Epithelial cell of prostate (primary cell): ENCODE measurements at places on chromosomes 12 and 14.

DNA sequence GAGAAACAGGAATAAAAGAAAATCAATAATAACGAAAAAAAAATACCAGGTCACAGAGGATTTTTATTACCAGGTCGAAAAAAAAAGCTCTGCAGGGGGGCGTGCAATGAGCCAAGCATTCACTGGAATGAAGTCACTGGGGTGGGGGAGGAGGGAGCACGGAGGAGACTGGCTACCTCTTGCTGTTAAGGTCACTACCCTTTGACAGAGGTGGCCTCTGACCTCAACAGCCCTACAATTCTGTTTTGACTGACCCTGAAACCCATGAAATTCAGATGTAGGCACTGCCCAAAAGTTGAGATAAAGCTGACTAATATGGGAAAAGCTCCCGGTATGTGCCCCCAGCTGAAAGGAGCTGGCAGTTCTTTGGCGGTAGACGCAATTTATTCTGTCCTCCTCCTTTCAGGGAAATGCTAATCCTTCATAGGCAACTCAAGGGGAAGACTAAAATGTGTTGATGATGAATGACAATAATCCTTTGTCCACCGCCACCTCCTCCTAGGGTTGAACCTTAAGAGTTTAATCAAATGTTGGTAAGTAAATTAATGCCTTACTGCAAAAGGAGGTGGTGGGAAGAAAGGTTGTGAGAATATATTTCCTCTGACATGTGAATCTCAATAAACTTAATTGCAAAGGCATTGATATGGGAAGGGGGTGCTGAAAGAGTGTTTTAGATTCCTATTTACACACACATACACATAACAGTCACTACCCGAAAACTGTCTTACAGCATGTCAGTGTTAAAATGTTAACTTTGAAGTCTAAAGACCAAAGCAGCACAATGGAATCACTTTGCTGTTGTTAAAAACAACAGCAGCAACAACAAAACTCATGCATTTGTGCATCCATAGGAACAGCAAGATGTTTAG is 6.3 kb upstream of the RIC8B start:
- no peak for DNase-seq

DNA sequence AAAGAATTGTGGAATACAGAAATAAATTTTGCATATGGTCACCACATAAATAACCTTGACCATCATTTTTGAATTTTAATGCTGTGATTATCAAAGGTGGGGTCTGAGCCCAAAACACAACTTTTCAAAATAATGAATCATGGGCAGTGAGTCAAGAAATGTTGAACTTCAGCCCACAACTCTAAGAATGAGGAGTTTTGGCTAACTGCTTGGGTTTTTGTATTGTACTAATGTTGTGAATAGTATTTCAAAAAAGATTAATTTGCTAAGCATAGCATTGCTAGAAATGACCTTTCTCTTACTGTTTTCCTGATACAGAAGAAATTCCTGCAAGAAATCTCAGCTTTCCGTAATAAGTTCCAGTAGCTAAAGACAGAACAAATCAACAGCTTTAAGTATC is 24.4 kb upstream of the YARS2 start:
- no peak for DNase-seq

DNA sequence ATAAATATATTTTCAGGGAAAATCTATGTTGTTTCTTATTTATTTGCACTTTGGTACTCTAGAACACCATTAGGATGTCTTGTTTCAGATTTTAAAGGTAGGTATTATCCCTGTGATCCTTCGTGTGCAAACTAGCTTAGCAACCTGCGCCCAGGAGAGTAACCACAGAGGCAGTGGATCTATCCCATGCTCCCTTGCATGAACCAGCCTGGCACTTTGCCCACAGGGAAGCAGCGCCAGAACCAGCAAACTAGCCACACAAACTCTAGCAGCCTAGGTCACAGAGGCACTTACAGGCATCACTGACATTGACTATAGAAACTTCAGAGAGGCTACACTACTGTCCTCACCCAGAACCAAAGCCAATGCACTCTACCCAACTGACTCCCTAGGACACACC is 76.1 kb downstream of the TSHR start:
- no peak for DNase-seq

- no peak for DNase-seq
Measured at GRCh38 chr14:69877492-69877891, 1.7 kb upstream of the SMOC1 start.

DNA sequence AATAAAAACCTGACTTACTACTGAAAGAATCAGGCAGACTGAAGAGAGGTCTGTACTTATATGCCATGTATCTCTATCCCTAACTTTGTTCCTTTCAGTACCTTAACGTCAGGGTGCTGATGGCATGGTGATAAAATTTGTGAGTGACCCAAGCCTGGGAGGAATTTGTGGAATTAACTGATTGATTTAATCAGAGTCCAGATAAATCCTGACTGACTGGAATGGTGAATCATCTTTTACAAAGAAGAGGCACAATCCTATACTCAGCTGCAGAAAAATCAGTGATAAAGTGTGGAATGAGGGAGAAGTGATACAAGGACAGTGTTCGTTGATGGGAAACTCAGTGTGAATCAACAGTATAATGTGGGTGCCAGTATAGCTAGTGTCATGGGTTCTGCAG is 3.7 kb downstream of the TDG start:
- DNase-seq, result no peak

DNA sequence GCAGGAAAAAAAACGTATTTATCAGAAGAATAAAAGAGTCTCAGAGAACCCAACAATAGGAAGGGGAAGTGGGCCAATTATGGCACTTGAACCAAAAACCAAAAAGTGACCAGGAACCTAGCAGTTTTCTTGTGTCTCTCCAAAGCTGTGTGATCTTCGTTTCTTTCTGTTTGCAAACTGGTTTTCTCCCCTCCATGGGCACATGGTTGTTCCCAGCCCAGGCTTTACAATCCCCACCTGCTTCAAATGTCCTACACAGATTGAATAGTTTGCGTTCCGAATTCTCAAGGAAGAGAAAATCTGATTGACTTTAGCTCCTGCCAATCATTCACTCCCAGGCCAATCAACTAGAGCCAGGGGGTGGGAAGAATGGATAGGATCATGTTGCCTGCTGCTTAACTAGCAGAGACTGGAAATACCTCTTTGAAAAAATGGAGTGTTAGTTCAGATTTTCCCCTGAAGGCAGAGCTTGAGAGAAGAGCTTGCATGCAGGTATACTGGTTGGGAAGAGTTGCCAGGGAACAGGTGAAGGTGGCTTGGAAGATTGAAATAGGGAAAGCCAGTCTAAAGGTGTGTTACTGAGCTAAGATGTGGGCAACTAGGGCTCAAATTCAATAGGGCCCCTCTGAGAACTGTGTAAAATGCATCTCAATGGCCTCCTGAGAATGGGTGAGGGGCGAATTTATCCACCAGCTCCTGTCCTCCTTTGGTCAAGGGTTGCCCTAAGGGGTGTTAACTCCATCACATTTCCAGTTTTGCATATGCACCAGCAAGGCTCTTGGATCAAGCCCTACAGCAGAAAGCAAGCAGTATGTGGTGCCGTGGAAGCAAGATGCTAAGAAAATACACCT is 106.4 kb upstream of the SRRM4 start:
- DNase-seq, result no peak

DNA sequence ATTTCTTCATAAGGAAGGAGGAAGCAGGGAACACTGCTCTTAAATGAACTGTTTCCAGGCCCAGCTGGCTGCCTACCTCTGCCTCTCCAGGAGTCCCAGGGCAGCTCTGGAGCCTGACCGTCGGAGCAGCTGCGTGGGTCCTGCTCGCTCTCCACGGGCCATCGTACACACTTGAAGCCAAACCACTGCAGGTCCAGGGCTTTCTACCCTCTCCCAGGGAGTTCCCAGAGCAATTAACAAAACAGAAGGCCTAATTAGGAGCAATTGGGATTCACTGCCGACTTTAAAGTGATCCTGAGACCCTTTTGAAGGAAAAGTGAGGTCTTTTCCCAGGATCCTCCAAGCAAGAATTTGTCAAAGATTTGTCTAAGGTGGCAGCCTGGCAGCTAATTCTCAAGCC is 76.9 kb downstream of the OTX2 start:
- no peak for DNase-seq

DNA sequence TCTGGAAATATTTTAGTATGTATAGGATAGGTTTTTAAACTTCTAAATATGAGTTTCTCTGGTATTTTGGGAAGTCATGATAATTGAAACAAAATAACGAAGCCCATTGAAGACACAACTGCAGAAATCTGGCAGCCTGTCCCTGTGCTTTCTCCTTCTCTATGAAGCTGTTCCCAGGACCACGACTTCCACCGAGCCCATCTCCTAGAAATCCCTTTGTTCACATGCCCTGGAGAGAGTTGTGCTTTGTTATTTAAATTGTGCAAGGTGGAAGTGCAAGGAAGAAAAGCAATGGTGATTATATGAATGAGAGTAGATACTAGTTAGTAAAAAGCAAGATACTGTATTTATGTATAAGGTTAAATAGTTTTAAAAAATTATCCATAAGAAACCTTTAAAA is 32.2 kb downstream of the STK38L start:
- DNase-seq, result no peak

- DNase-seq, result no peak
Measured at GRCh38 chr14:68032154-68032553, 212.6 kb downstream of the RAD51B start.

GRCh38 chr14:95495538-95496025 is 20.9 kb downstream of the SYNE3 start:
- DNase-seq, result peak; percentile 36

DNA sequence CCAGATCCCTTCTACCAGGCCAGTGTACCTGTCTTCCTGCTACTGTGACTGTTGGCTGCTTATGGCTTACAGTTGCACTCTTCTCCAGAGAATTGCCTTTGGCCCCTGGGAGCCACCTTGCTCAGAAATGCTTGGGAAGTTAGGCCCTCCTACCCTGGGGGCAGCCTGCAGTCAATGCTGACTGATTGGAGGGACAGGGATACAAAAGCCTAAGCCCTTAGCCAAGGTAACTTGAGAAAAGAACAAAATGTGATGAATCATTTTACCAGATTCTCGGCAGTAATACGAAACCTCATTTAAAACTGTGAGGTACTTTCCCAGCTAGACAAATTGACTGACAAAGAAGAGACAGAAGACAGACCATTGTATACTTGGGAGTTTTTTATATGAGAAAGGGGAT is 47.3 kb downstream of the PTCSC3 start:
- DNase-seq, result no peak

- DNase-seq, result no peak
Measured at GRCh38 chr12:68479261-68479895, 131.3 kb upstream of the RAP1B start.

- no peak for DNase-seq
Measured at GRCh38 chr12:59004456-59004855, 84.2 kb upstream of the LRIG3 start.

GRCh38 chr12:127191129-127191528 is 1075.8 kb upstream of the TMEM132C start:
- peak; percentile 58 for DNase-seq

- DNase-seq, result no peak
Measured at GRCh38 chr14:87888136-87888999, 104.6 kb downstream of the GALC start.

- DNase-seq, result no peak
Measured at GRCh38 chr12:89326239-89327040, 25.9 kb downstream of the DUSP6 start.

- no peak for DNase-seq
Measured at GRCh38 chr14:72701237-72701565, 192.7 kb downstream of the DPF3 start.

- DNase-seq, result no peak
Measured at GRCh38 chr14:55028066-55028465, 1.0 kb downstream of the SOCS4 start.

DNA sequence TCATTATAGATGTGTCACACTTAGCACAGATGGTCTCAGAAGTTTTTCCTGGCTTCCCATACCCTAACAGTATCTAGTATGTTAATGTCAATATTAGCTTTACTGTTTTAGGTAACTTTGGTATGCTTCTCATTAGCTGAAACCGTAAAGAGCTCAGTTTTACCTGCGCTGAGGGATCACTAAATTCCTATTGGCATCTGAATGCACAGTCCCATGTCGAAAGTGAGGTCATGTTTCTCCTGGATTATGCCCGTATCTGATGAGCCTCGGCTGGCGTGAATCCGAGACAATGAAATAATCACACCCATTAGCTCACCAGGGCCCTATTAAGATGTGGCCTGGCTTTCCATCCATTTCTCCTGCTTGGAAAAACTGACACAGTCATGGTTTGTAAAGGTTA is 418.2 kb downstream of the ZFP36L1 start:
- DNase-seq, result no peak

DNA sequence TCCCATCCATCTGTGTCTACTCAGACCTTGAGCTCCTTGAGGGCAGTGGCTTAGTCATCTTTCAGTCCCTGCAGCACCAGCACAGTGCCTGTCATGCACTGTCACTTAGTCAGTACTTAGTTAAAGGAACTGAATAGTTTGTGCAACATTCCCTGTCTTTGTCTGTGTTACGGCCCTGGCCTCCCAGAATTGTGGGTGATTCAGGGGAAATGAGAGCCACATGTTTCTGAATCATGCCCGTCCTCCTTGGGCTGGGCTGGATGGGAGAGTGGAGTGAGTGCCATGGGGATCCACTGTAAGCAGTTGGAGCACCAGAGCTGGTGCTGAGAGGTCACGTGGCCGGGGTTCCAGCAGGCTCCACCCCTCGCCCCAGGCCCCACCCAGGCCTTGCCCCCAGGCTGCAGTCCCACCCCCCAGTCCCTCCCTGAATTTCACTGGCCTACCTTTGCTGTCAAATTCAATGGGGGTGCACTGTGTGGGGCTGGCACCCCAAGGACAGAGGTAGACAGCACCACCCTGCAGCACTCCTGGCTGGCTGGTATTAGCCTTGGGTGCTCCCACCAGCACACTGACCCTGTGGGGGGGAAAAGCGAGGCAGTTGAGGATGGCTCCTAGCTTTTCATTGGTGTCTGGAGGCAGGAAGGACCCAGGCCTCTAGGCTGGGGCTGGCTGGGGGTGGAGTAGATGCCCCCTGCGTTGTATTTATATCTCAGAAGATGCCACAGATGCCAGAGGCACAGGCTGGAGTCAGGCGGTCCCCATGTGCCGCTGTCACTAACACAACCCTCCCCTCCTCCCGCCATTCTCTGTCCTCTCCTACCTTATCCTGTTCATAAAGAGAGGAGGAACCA is 7.5 kb downstream of the ITGA5 start:
- peak; percentile 93 for DNase-seq

GRCh38 chr14:58215191-58215914 is 15.4 kb downstream of the ACTR10 start:
- DNase-seq, result no peak

GRCh38 chr14:23403908-23404307 is 4.2 kb downstream of the MYH6 start:
- DNase-seq, result no peak

GRCh38 chr14:51547260-51547659 is 104.5 kb upstream of the FRMD6 start:
- DNase-seq, result peak; percentile 89

DNA sequence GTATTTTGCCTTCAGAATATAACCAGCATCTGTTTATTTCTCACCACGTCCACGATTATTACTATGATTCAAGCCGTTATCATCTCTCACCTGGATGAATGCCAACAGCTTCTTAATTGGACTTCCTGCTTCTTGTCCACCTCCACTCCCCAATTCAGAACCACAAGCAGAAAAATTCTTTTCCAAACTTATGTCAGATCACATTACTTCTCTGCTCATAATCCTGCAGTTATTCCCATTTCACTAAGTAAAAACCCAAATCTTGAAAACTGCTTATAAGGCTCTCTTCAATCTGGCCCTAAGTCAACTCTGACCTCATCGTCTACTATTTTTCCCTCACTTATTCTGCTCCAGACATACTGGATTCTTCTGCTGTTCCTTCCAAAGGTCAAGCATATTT is 2.0 kb downstream of the CRY1 start:
- no peak for DNase-seq

GRCh38 chr14:49527221-49527620 is 59.0 kb downstream of the RPS29 start:
- no peak for DNase-seq
